Stimulated activated memory B cell treated with anti-CD40 and anti-IgM and Interleukin-4, amounts not matched to agents 10 μg/mL and 1 μg/mL and 100 μg/mL, for 72 hours (primary cell): ENCODE measurements at places on chromosomes 7 and 10.
A peak's percentile ranks its signal among the peaks of the same experiment; 100 is the strongest.

GRCh38 chr7:78489476-78490240 is 691.1 kb downstream of the PHTF2 start:
- ATAC-seq, result no peak

DNA sequence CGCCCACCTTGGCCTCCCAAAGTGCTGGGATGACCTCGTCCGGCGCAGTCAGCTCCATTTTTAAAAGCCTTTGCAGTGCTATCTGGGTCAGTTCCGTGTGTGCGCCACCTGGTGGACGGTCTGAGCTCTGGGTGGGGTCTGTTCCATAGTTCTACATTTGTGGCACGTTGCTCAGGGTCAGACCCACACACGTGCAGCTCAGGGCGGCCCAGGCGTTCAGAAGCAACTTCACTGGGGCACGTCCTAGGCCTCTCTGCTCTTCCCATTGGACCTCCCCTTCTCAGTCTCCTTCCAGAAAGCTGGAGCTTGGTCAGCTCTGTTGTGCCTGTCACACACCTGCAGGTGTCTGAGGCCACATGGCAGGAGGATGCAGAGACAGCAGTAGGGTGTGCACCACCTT is 137.9 kb downstream of the DNAJB6 start:
- no peak for ATAC-seq

DNA sequence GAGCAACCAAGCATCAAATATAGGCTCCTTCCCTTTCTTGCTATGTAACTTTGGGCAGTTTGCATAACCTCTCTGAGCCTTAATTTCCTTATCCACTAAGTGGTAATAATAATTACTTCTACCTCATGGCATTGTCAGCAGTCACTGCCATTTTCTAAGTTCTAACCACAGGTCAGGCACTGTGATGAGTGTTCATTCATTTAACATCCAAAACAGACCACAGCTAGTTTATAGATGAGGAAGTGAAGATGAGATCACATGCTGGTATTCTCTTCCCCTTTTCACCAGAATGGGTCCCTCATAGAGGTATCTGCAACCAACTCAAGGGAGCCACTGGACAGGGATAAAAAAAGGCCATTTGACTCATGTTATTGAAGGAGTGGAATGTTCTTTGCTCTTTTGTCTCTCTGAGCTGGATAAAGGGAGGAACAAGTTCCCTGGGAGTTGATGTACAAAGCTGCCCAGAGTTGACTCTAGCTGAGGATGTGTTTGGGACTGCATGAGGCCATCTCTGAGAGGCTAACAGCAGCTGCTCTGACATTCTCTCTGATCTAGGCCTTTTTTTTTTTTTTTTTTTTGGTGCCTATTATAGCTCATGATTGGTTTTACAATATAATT is 65.0 kb downstream of the DNAJC12 start:
- ATAC-seq, result peak; percentile 99

DNA sequence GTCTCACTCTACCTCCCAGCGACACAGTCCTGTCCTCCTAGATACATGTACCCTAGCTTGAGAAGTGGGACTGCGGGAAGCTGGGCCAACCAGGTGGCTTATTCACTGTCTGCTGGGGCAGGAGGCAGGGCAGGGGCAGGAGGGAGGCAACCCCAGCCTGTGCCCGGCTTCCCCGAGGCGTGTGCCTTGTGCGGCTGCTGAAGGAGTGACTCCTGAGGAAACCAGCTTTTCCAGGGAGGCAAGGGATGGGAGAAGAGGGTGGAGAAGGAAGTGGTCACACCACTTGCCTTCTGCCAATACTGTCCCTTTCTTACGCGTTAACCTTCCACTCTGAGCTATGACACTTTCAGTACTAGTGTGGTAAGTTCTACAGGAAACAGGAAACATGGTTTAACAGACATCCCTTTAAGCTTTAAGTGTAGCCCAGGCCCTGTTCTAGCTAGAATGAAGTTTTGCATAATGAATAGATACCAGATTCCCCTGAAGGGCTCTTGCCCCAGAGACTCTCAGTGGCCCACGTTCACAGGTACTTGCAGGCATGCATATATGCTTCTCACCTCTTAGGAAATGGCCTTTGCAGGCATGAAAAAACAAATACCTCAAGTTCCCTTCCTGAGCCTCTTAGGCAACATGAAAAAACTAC is 40.6 kb downstream of the SYPL1 start:
- peak; percentile 97 for ATAC-seq

DNA sequence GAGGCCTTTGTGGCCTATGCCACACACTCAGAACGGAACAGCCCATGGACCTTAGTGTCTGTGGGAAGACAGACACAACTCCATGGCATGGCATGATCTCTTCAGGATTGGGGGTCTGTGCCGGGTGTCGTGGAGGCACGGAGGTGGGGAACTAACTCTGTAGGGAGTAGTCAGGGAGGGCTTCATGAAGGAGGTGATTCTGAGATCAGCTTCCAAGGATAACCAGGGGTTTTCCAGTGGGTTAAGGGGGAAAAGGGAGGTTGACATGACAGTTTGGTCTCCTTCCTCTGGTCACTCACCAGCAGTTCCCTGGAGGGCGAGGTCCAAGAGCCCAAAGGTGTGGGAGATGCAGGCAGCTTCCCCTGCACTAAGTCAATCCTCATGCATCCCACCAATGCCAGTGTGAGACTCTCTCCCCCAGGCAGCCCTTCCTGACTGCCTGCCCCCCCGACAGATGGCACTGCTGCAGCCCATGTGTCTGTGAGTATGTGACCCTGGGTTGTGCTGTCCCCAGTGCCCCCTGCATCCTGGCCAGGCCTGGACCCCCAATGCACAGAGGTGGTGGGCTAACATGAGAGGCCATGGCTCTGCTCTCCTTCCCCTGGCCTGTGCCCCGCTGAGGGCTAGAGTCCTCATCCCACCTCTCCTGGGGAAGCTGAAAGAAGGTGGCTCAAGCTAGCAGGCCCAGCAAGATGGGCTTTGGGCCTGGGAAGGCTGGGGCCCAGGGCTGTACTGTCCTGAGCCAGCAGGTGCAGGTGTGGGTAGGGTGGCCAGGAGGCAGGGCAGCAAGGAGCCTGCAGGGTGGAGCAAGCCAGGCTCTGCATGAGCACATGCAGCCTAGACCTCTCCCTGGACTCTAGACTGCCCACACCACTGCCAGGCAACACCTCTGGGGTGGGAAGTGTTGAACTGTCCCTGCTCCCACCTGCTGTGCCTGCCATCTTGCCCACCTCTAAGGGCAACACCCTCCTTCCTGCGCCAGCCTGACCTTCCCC is 39.7 kb downstream of the RASGEF1A start:
- no peak for ATAC-seq

- no peak for ATAC-seq
Measured at GRCh38 chr7:147509035-147509501, 1081.5 kb upstream of the C7orf33 start.

DNA sequence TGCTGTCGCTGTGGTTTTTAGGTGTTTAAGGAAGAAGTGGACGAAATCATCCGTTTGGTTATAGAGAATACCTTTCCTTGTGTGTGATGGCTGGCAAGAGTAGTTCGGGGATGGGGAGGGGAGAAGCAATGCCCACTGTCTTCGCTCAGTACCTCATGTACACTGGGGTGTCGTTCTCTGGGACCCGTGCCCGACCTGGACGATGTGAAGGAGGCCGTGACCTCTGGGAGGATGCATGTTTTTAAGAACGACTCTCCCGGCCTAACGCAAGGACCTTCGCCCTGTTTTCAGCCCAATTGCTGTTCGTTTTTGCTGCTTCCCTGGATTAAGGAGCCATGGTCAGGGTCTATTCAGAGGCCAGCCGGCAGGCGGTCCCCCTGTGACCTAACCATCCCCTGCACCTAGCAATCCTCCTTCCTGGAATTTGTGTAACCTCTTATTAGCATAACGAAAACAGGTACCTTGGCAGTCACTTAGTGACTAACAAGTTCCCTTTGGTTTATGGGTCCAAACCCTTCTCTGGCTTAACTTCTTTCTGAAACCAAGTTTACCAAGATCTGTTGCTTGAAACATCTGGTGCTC is 1.3 kb downstream of the NFE2L3 start:
- ATAC-seq, result no peak
